ENCODE measurements at places on chromosomes 1 and 21. TPM values are rescaled to one million over a fixed set of nuclear protein-coding genes. Genes with fewer than 3 reads are reported as not detected.

Gene AMY1C
- total RNA-seq: not detected

Gene A3GALT2
- total RNA-seq: not detected

Gene PRCC
- total RNA-seq: 59.2 TPM

Gene PRDM16
- 2.4 TPM for total RNA-seq

Gene TIAM1
- total RNA-seq: 11.6 TPM

Gene CHIA
- total RNA-seq: not detected

Data from mucosa of descending colon (tissue), 3 donors.